K562 (cell line): ENCODE measurements at places on chromosomes 1 and 21. TPM values are rescaled to one million over a fixed set of nuclear protein-coding genes. Genes with fewer than 3 reads are reported as not detected.

- no peak for DNase-seq
Observed at GRCh38 chr21:16258844-16259611, 529.2 kb downstream of the USP25 start.

DNA sequence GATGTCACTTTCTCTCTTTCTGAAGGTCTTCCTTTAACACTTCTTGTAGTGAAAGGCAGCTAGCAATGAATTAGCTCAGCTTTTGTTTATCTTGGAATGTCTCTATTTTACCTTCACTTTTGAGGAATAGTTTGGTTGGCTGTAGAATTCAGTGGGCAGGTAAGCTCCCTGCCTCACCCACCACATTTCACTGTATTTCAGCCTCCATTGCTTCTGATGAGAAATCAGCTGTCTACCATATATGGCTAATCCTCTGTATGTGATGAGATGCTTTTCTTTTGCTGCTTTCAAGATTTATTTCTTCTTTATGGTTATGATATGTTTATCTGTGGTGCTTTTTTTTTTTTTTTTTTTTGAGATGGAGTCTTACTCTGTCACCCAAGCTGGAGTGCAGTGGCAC is 70.1 kb downstream of the MRPL39 start:
- DNase-seq: no peak

Gene FOXO6
- 0.31 and 0.38 TPM in 2 replicates for total RNA-seq

Gene LCE2C
- total RNA-seq: not detected in 2 replicates

Gene PRELP
- total RNA-seq: 0.02 and 0.04 TPM in 2 replicates

GRCh38 chr1:199742547-199742946 is 285.0 kb upstream of the NR5A2 start:
- no peak for DNase-seq

GRCh38 chr1:31335007-31335406 is 37.9 kb downstream of the FABP3 start:
- DNase-seq: peak; percentile 24

DNA sequence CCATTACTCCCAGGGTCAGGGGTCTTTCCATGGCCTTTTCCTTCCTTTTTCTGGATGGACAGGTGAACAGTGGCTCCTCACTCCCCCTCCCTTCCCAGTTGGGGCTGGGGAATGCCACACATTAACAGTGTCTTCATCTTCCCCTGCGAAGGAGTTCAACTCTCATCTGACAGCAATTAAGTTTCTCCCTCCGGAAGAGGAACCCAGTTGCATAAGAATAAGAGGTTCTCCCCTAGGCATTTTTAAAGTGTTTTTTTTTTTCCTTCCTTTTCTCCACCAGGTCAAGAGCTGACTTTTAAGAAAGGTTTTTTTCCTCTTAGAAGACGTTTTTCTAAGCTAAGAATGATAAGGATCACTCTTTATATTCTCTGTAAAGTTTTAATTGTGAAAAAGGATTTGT is 42.3 kb upstream of the FASLG start:
- no peak for DNase-seq

GRCh38 chr1:3268281-3268680 is 186.2 kb upstream of the ARHGEF16 start:
- no peak for DNase-seq

Gene TSSK3
- 2.3 and 3.3 TPM in 2 replicates for total RNA-seq

- DNase-seq: no peak
Observed at GRCh38 chr1:79524126-79524525, 517.6 kb upstream of the ADGRL4 start.

DNA sequence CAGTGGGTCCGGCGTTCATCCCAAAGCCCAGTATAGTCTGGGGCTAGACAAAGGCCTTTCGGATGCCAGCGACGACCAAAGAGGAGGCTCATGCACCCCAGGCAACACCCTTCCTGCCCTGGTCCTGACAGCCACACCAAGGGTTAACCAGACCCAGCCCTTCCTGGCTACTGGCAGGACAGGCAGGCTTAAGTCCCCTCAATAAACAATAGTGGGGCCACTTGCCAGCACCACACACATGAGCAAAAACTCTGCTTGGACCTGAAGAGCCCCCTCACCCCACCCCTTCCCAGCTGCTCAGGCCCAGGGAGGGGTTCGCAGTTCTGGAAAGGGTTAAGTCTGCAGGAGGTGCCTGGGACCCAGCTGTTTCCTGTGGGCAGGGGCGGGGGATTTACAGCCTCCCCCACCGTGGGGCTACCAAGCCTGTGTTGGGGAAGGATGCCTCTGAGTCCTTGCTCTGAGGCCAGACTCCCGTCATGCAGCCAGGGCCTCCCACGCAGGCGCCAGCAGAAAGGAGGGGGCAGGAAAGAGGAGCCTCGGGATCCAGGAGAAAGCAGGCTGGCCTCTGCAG is 18.2 kb downstream of the PHLDA3 start:
- no peak for DNase-seq

Gene NCF2
- 0.38 and 0.42 TPM in 2 replicates for total RNA-seq
